ENCODE measurements at places on chromosomes 7 and 10. TPM values are rescaled to one million over a fixed set of nuclear protein-coding genes. Genes with fewer than 3 reads are reported as not detected.

PON1 gene
- 0.46 TPM for polyA plus RNA-seq

POLR1F gene
- 11.7 TPM for polyA plus RNA-seq

DPY19L1 gene
- polyA plus RNA-seq, result 16.0 TPM

OR6V1 gene
- not detected for polyA plus RNA-seq

PRKAR2B gene
- polyA plus RNA-seq, result 6.4 TPM

OR2A5 gene
- polyA plus RNA-seq, result not detected

HOXA7 gene
- polyA plus RNA-seq, result 13.5 TPM

MMRN2 gene
- polyA plus RNA-seq, result 25.3 TPM

SEMA4G gene
- polyA plus RNA-seq, result 7.3 TPM

ST8SIA6 gene
- 0.71 TPM for polyA plus RNA-seq

C10orf143 gene
- 3.1 TPM for polyA plus RNA-seq

RPP38 gene
- 15.3 TPM for polyA plus RNA-seq

FRMD4A gene
- 35.1 TPM for polyA plus RNA-seq

CD36 gene
- polyA plus RNA-seq, result 396 TPM

C10orf71 gene
- 41.8 TPM for polyA plus RNA-seq

GSAP gene
- 5.0 TPM for polyA plus RNA-seq

ANXA8L1 gene
- 0.18 TPM for polyA plus RNA-seq

PPP3CB gene
- polyA plus RNA-seq, result 184 TPM

HOXA13 gene
- not detected for polyA plus RNA-seq

C10orf105 gene
- polyA plus RNA-seq, result 0.50 TPM

MALRD1 gene
- polyA plus RNA-seq, result 1.4 TPM

IL2RA gene
- polyA plus RNA-seq, result not detected

VAX1 gene
- not detected for polyA plus RNA-seq

SLC26A3 gene
- not detected for polyA plus RNA-seq

AZGP1 gene
- polyA plus RNA-seq, result 1.2 TPM

BICC1 gene
- polyA plus RNA-seq, result 14.9 TPM

ADAM12 gene
- 18.6 TPM for polyA plus RNA-seq

AGAP5 gene
- 14.6 TPM for polyA plus RNA-seq

NUDT13 gene
- polyA plus RNA-seq, result 4.4 TPM

LIPF gene
- not detected for polyA plus RNA-seq

CACNB2 gene
- 1.2 TPM for polyA plus RNA-seq

RPA3 gene
- 17.7 TPM for polyA plus RNA-seq

ENTPD7 gene
- polyA plus RNA-seq, result 4.1 TPM

C10orf53 gene
- polyA plus RNA-seq, result not detected

ASZ1 gene
- not detected for polyA plus RNA-seq

SUN3 gene
- polyA plus RNA-seq, result not detected

ITIH2 gene
- 0.12 TPM for polyA plus RNA-seq

SPAM1 gene
- not detected for polyA plus RNA-seq

COL17A1 gene
- polyA plus RNA-seq, result 1.3 TPM

H2BK1 gene
- not detected for polyA plus RNA-seq

CABCOCO1 gene
- polyA plus RNA-seq, result 0.53 TPM

CLEC5A gene
- 0.28 TPM for polyA plus RNA-seq

PTN gene
- 52.2 TPM for polyA plus RNA-seq

COL13A1 gene
- polyA plus RNA-seq, result 11.0 TPM

LIPK gene
- not detected for polyA plus RNA-seq

SLIT1 gene
- 1.3 TPM for polyA plus RNA-seq

FAM221A gene
- 2.5 TPM for polyA plus RNA-seq

GPR85 gene
- polyA plus RNA-seq, result 1.5 TPM

CCNY gene
- 86.3 TPM for polyA plus RNA-seq

PAX2 gene
- not detected for polyA plus RNA-seq

ZWINT gene
- 16.1 TPM for polyA plus RNA-seq

UMAD1 gene
- 8.0 TPM for polyA plus RNA-seq

PDAP1 gene
- 119 TPM for polyA plus RNA-seq

TRPV5 gene
- polyA plus RNA-seq, result 0.09 TPM

FGFBP3 gene
- 1.9 TPM for polyA plus RNA-seq
